ENCODE measurements at places on chromosomes 1 and 21.

GRCh38 chr1:17877896-17878295 is 122.8 kb downstream of the ACTL8 start:
- DNase-seq = no peak

GRCh38 chr1:101453844-101454243 is 217.0 kb downstream of the S1PR1 start:
- no peak for DNase-seq

- DNase-seq = no peak
Measured at GRCh38 chr1:25784575-25785051, 15.4 kb upstream of the SELENON start.

GRCh38 chr1:16405441-16405840 is 31.8 kb downstream of the SPATA21 start:
- DNase-seq = no peak

DNA sequence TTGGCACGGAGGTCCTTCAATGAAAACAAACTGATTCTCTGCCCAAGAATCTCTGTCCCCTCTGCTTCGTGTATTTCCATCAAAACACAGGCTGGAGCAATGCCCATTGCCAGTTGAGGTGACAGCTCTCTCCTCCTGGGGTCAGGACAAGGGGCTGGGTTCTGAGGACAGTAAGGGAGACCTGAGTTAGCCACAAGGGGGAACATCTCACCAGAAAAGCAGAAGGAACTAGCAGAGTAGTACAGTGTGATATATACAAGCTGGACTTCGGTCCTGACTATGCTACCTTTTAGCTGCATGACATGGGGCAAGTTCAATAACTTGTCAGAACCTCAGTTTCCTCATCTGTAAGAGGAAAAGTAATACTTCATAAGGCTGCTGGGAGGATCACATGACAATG is 50.3 kb downstream of the SYT2 start:
- DNase-seq = no peak

- DNase-seq = no peak
Measured at GRCh38 chr1:164801246-164801731, 242.3 kb downstream of the PBX1 start.

GRCh38 chr21:42392731-42393442 is 3.0 kb downstream of the TMPRSS3 start:
- DNase-seq = no peak

Data from glutamatergic neuron (in vitro differentiated cells).